ENCODE measurements at places on chromosomes 3 and 15.

GRCh38 chr3:16793321-16793720 lies 91.4 kb upstream of the PLCL2 start:
- DNase-seq: no peak

DNA sequence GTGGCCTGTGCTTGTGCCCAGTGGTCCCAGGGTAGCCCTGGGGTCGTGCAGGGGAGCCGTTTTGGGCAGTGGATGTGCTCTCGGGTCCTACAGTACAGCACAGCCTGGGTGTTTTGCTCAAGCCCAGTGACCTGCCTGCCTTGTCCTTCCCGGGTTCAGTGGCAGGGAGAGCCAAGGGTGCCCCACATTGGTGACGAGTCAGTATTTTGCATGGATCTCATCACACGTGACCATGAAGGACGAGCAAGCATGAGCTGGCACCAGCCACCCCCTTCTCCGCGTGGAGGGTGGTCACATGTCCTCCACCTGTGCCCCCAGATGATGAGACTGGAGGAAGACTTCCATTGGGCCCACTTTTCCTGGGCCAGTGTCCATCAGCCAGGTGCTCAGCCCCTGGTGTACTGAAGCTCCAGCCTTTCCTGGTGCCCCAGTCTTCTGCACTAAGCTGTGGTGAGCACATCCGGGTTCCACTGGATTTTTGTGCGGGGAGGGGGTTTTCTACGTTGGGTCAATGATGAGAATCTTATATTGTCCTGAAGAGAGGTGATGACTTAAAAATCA lies 197.5 kb downstream of the UBE3A start:
- no peak for DNase-seq

DNA sequence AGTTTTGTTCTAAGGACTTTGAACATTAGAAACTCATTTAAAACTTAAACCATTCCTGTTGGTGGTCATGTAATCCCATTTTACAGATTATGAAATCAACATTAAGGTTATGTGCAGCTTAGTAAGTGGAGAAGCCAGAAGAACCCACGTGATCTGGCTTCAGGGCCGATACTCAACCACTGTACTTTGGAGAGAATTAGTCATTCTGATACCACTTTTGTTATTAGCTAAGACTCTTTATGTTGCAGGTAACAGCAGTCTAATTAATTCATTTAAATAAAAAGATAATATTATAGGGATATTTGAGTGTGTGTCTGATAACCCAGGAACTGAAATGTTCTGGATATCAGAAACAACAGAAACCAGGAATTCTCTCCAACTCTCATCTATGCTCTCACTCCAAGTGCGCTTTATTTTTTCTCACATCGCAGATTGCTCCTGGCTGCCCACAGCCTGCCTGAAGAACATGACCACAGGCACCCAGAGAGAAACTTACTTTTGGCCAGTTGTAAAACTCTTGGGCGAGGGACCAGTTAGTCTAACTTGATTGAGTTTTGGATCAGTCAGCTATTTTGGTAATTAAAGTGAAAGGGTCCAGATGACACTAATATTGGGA lies 25.2 kb downstream of the UBE2E1 start:
- DNase-seq: no peak

- DNase-seq: no peak
These were observed 1.6 kb downstream of the TATDN2 start for GRCh38 chr3:10249833-10250232.

- no peak for DNase-seq
These were observed 272.6 kb downstream of the PDCD6IP start for GRCh38 chr3:34070831-34071585.

- DNase-seq: no peak
These were observed 90.2 kb upstream of the LMOD3 start for GRCh38 chr3:69212411-69213160.

- DNase-seq: no peak
These were observed 336.0 kb upstream of the ONECUT1 start for GRCh38 chr15:53126144-53126543.

DNA sequence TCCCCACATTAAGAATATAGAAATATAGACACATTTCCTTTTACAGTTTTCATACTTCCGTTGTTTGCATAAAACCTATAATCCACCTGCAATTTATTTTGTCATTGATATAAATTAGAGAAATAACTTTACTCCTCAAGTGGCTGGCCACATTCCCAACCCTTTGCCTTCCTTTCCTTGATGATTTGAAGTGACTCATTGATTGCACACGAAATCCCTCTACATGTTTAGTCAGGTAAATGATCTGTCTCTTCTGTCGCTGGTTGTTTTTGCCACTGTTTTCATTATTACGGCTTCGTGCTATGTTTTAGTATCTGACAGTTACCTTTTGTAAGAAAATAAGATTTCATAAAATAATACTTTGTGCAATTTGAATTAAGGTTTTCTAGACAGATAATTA lies 272.2 kb upstream of the NR2E3 start:
- no peak for DNase-seq

DNA sequence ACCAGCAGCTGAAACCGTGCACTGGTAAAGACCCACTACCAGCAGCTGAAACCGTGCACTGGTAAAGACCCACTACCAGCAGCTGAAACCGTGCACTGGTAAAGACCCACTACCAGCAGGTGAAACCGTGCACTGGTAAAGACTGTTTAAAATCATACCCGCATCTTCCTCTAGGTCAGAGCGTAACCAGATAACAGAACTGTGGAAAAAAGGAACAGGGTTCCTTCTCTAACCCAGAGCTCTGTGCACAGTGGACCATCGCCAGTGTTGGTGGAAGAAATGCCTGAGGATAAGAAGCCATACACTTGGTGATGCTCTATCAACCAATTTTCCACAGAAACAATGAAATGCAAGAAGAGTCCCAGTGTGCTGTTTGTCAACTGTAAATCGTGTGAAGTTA lies 243.4 kb downstream of the NTRK3 start:
- DNase-seq: no peak

DNA sequence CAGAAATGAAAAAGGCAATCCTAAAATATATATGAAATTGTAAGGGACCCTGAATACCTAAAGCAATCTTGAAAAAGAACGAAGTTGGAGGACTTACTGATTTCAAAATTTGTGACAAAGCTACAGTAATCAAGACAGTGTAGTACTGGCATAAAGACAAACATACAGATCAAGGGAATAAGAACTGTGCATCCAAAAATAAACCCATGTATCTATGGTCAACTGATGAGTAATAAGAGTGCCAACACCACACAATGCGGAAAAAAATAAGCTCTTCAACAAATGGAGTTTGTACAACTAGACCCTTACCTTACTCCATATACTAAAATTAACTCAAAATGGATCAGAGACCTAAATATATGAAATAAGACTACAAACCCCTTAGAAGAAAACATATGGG lies 29.6 kb downstream of the GSK3B start:
- no peak for DNase-seq

DNA sequence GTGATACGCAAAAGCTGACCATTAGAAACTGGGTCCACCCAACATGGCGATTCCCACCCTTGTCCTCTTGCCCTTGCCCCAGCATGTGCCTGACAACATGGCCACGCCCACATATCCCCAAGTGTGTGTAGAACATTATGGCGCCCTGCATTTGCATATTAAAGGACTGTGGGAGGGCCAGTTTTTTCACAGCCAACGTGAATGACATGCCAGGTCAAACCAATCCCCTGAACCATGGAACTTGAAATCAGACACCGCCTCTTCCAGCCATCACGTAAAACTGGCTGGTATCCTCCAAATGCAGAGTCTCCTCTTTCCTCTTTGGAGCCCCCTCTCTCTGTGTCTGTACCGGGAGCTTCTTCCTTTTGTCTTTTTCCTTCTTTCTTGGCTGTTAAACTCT lies 156.7 kb upstream of the EPHA6 start:
- DNase-seq: no peak

DNA sequence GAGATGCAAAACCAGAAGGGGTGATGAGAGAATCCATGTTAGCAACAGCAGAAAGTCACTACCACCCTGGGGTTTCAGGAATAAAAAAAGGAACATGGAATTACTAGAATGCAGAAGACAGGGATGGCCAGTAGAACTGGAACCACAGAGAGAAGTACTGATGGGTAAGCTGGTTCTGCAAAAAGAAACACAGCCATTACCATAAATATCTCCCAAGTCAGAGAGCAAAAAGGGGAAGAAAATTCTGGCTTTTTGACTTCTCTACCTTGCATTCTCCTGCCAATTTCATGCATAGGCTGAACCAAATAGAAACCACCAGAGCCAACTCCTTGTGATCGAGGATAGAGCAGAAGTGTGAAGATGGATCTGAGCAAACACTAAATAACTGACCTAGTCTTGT lies 550.4 kb upstream of the NAALADL2 start:
- DNase-seq: no peak

DNA sequence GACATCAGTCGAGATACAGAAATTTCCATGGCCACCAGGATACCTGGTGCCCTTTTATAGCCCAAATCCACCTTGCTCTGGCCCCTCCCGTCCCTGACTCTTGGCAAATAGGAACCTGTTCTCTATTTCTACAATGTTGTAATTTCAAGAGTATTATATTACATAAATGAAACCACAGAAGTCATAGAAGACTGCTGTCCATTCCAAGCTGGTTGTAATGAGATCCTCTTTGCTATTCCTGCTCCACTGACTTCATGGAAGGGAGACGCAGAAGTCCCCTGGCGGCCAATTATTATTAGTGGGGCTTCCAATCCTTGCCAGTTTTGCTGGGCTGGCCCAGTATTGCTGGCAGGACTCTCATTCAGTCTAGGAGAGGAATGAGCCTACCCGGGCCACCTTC lies 26.6 kb downstream of the DCP1A start:
- no peak for DNase-seq

DNA sequence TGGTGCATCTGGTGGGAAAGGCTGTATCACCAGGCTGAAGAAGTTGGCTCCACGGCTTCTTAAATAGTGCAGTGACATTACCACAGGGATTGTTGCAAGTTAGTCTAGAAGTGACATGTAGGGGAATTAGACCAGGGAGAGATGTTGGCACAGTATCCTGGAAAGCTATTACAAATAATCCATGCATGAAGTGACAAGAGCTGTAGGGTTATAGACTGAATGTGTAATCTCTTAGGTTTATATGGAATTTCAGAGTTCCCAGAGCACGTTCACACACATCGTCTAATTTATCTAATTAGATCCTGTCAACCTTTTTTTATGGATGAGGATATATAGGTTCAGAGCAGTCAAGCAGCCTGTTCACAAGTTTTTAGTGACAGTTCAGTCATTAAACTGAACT lies 37.3 kb upstream of the APH1B start:
- DNase-seq: no peak

DNA sequence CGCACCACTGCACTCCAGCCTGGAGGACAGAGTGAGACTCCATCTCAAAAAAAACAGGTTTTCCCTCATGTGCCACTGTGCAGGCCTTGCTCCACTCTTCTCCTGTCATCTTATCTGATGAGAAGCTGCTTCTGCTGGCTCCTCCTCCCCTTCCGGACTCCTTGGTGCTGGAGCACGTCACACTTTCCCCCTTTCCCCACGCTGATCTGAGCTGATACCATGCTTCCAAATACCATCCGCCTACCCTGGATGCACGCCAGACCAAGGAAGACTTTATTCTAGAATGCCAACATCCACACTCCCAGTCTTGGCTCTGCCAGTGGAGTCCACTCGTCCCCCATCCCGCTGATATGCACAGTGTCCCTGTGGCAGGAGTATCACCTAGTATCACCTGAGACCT lies 31.3 kb downstream of the HOMER2 start:
- no peak for DNase-seq

DNA sequence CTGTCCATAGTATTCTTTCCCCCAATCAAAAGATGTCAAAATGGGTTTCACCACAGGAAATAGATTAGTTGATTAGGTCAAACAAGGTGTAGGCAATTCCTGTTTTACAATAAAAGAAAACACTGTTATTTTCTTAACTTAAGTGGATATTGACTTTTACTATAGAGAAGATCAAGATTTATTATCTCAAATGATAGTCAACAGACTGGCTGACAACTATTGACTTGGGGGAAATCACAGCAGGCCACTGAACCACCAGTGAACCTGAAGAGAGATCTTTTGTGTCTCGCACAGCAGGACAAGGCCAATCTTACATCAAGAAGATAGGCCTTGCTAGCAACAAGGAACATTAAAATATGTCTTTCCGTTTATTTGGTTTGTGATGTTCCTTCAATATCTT lies 1187.6 kb downstream of the SI start:
- DNase-seq: no peak

GRCh38 chr15:100335335-100335999 lies 6.3 kb downstream of the ADAMTS17 start:
- DNase-seq: no peak

GRCh38 chr3:155766206-155766605 lies 21.3 kb upstream of the PLCH1 start:
- DNase-seq: no peak

- no peak for DNase-seq
These were observed 222.4 kb downstream of the CD47 start for GRCh38 chr3:107868449-107868848.
